Effector CD8-positive, alpha-beta T cell (primary cell): ENCODE measurements at places on chromosomes 7 and 10.

GRCh38 chr7:102064361-102065025, 222.2 kb upstream of the SH2B2 start:
- no peak for DNase-seq

GRCh38 chr10:60236869-60237524, 152.7 kb downstream of the ANK3 start:
- no peak for DNase-seq

GRCh38 chr10:4708123-4708759, 117.8 kb upstream of the AKR1E2 start:
- DNase-seq: no peak

DNA sequence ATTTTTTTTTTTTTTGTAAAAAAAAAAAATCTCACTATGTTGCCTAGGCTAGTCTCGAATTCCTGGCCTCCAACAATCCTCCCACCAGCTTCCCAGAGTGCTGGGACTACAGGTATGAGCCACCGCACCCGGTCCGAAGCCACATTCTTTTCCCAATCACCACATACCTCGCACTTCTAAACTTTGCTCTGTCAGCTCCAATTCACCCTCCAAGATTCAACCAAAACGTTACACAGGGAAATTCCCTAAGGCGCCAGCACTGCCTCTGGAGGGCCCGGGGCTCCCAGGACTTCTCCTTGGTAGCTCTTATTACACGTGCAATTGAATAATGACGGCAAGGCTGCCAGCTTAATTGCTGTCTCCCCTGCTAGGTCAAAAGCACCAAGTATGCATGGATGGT, 10.3 kb upstream of the DNAAF5 start:
- DNase-seq: no peak

DNA sequence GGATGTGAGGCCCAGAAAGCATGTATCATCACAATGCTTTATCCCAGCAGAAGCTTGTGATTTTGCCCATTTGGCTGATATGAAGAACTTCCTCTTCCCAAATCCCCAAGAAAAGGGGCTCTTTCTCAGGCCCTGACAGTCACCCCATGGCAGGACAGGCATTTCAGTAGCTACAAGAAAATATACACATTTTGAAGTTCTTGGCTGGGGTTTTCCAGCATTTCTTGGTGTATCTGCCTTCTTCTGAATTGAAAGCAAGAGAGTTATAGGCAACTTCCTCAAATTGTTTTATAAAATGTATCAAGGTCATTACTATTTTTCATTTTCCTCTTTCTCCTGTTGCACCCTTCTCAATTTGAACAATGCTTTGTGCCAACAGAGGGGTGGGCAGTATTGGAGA, 63.3 kb upstream of the PDLIM1 start:
- DNase-seq: no peak

DNA sequence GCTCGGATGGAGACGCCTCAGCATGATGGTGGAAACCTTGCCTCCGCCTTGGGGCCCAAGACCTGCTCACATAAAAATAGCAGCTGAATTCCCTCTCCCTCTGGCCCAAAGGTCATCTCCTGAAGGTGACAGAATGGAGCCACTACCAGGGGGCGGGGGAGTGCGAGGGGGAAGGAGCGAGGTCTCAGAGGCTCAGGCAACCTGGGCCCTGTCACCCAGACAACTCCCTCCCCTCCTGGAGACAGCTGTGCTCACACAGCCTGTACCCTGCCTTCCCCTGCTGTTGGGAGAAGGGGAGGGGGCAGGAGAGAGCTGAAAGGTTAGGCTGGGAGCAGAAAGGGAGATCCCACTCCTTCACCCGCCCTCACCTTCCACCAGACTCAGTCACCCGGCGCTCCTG, 173.0 kb upstream of the RHEB start:
- no peak for DNase-seq

- no peak for DNase-seq
Observed at GRCh38 chr10:89738551-89739209, 37.3 kb downstream of the KIF20B start.

GRCh38 chr7:115747174-115747573, 283.4 kb downstream of the TFEC start:
- DNase-seq: no peak

- no peak for DNase-seq
Observed at GRCh38 chr10:60555700-60556099, 166.0 kb upstream of the ANK3 start.

DNA sequence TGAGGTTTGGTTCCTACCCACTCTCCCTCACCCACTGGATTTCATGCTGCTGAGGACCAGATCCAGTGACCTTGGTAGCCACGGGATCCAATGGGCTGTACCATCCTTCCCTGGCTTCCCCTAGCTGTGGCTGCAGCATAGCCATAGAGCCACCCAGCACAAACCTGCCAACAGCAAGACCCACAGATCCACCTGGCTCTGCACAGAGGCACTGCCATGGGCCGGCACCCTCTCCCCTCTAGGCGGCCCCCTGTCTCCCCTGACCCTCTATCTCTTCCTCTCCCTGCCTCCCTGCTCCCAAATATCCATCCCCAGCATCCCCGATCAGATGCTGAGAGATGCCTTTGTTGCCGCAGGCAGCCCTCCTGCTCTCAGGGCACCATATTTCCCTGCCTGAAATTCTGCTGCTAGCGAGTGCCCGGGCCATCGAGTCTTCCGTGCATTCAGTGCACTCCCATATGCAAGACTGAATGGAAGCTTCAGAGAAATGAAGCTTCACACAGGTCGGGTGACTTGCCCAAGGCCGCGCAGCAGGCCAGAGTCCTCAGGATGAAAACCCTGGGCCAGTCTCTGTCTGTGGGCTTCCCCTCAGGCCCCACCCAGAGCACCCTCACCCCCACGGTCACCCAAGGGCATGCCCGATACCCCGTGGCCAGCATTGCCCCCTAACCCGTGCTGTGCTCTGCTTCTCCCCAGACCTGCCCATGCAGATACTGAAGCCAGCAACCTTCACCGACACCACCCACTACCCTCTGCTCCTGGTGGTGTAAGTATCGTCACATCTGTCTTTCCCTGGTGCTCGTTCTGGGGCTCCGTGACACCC, 130.8 kb downstream of the PAXIP1 start:
- DNase-seq: no peak
